GM12864 (cell line): ENCODE measurements at places on chromosomes 12 and 14.

DNA sequence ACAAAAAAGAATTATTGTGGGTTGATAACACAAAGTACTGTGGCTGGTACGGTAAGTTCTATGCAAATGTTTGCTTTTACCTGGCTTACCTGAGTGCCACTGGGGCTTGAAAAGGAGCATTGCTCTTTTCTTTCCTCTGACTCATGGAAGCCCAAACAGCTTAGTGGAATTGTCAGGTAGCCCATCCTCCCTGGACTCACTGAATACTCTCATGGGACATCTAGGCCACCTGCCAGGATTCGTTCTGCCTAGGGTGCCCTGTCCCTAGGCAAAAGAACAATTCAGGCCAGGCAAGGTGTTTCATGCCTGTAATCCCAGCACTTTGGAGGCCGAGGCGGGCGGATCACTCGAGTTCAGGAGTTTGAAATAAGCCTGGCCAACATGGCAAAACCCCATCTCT lies 22.5 kb upstream of the YAF2 start:
- DNase-seq, result no peak

DNA sequence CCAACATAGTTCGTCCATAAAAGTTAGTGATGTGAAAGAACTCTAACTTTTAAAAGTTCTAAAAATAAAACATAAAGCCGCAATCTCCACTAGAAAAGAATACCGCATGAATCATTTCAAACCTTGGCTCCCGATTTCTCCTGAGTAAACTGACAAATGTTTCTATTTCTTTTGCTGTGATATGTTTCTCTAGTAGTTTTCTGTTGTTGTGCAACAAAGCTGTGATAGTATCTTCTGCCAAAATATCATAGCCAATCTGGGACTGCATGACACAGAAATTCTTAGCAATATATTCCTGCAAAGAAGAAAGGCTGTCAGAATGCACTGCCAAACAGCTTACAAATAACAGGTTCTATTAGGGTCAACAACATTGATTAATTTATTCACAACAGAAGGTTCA lies 174.0 kb downstream of the ITPR2 start:
- DNase-seq, result no peak

DNA sequence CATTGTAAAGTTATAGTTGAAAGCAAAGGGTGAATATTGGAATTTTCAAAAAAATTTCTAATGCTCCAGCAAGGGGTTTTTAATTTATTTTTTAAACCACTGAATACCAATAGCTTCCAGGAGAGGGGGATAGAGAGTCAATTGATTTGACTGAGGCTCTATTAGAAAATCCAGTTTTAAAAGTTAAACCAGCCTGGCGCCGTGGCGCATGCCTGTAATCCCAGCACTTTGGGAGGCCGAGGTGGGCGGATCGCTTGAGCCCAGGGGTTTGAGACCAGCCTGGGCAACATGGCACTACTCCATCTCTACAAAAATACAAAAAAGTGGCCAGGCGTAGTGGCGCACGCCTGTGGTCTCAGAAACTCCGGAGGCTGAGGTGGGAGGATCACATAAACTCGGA lies 150.1 kb downstream of the SLC38A4 start:
- no peak for DNase-seq

DNA sequence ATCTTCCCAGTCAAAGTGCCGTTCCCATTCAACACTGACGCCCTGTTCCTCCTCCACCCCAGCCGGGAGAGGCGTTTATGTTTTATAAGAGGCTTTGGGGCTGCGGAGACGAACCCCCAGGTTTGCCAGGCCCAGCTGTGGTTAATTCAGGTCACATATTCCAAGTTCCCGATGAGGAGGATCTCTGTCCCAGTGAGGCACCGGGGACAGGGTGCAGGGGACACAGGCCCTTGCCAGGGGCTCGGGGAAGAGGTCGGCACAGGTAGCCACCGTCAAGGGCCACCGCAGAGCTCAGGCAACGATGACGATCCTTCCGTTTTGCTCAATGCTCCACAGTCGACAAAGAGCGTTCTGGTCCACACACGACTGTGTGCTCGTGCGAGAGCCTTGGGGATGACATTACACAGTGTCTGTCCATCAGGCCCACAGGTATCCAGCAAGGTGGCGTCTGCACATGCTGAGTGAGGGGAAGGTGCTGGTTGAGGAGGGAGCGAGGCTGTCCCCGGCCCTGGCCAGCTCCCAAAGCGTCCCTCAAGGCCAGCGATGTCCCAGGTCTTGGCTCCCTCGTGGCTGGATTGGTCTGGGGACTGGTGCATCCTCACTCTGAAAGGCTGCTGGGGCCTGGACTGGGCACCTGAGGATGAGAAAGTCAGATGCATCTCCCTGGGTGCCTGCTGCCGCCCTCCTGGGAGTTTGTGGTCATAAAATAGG lies 189.2 kb upstream of the C14orf180 start:
- DNase-seq, result no peak

- DNase-seq, result no peak
These were observed 6.8 kb downstream of the CPNE6 start for GRCh38 chr14:24078146-24078545.

- DNase-seq, result no peak
These were observed 41.1 kb downstream of the WSCD2 start for GRCh38 chr12:108170164-108170563.

GRCh38 chr12:42394429-42394828 lies 68.5 kb downstream of the PPHLN1 start:
- DNase-seq, result no peak
